ENCODE measurements at places on chromosomes 4 and X.

DNA sequence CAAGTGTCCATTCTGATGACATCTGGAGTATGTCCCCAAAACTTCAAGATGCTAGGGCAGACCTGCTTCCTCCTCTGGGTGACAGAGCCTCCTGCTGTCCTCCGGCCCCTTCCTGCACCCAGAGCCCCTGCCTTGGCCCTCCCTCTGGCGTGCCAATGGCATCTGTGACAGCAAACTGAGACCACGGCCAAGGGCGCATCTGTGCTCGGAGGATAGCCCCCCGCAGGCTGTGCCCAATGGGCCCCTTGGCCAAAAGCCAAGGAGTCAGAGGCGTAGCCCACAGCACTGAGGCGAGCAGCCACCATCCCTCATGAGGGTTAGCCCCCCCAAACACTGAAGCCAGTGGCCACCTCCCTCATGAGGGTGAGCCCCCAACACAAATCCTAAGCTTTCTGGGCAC is 7.9 kb downstream of the LRPAP1 start:
- no peak for DNase-seq

DNA sequence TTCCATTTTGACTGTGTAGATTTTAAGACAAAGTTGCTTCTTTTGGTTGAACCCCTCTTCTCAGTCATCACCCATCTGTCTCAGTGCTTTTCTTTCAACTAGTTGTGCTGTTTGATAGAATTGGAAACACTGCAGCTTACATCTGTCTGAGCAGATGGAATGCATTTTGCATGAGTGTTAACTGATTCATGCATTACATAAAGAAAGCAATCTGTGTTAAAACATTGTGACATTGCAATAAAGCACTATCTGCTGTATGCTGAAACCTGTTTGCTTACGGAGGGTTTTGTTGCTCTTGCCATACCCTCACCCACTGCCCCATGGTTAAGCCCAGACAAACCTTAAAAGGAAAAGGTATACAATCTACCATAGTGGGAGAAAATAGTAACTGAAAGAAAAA is 47.4 kb downstream of the NRK start:
- DNase-seq = no peak

- DNase-seq = no peak
These were observed 477 bp downstream of the FGF5 start for GRCh38 chr4:80266902-80267380.

DNA sequence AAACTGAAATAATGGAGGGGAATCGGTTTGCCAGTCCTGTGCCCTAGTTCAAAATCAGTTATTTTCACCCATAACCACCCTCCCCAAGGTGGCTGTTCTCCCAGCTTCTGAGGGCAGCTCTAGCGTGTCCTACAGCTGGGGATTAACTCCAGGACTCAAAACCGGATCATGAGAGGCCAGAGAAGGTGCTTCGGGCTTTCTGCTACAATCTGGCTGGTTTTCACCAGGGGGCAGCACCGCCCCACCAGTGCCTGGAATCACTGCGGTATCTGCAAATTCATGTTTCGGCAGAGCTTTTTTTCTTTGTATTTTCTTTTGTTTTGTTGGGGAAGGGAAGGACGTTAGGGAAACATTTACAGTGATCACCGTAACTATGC is 28.4 kb downstream of the PDHA1 start:
- no peak for DNase-seq

DNA sequence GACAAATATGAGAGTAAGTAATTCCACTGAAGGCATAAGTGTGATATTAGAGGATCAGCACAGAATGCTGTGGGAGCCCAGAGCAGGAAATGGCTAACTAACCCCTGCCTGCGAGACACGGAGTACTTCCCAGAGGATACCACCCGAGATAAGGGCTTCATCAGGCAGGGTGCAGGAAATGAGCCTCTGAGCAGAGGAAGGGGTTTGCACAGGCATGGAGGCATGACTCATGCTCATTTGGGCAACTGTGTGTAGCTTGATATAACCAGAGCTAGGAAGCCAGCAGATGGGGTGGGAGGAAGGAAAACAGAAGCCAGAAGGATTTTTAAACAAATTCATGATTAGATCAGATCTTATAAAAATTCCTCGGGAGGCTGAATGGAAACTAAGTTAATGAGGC is 70.0 kb upstream of the TSPAN5 start:
- no peak for DNase-seq

DNA sequence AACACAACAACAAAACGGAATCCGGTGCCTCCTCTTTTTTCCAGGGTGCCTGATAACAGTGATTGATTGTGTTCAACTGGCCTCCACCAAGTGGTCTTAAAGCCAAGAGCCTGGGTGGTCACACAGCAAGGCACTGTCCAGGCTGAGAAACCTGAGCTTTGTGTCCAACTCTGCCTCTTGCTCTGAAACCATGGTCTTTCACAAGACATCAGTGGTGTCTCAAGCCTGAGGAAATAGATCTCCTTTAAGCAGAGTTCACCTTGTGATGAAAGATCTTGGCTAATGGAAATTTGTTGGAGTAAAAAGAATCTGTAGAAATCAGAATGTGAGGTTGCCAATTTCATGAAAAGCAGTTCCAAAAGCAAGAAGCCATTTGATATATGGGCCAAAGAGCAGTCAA is 47.3 kb upstream of the ACSL1 start:
- no peak for DNase-seq

GRCh38 chrX:75086731-75087195 is 69.3 kb downstream of the ABCB7 start:
- DNase-seq = no peak

- no peak for DNase-seq
These were observed 738 bp upstream of the HPF1 start for GRCh38 chr4:169758401-169758962.

DNA sequence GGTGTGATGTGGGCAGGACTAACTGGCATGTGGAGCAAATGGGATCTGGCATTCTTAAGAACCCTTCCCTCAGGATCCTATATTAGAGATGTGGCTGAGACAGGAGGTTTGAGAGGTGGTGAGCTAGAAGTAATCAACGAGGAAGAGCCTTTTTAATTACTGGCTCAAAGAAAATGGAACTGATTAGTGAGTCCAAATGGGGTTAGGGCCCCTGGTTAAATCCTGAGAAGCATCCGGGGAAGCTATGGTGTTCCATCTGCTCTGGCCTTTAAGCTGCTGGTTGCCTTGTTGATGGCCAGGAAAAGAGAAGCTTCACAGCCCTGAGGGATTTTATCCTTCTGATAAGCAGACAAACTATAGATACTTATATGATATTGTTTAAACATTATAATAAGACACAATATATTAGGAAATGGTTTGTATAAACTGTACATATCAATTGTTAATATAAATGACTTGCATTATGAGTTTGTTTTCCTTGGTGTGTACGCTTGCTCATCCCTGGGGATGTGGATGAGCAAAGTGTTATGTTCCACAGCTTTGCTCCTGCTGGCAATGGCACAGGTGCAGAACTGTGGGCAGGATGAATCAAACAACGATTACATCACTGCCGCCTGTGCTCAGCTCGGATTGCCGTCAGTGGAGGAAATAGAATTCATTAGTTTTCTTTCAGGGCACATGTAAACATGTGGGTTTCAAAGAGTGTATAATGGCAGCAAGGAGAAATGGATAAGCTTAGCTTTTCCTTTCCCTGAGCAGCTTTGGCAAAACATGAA is 328.6 kb upstream of the ARX start:
- DNase-seq = no peak

DNA sequence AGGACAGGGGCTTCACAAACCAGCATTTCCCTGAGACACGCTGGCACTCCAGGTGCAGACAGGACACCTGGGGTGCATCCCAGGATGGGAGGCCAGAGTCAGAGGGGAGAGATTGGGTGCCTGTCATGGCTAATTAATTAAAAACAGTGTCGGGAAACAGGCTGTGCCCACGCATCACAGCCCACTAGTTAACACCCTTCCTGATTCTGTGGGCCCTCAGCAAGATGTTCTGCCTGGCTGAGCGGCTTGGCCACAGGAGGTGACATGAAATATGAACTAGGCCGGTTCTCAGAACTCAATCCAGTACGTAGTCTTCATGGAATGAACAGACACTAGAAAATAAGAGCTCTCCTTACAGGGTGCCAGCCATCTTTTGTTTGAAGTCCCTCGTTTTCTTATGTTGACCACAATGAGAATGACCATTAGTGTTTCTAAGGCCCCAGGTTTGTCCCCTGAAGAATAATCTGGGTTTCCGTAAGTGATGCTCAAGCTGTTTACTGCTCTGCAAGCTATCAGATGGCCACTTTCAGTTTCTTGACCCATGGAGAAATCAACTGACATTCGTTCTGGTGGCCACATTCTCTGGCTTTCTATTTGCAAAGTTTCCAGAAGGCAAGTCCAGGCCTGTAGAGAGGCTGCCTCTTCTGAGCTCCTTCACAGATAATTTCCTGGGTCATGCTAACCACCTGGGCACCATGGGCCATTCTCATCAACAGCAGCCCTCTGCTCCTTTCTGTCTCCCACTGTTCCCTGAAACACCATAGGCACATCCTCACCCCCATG is 72.3 kb downstream of the SLC34A2 start:
- no peak for DNase-seq

- DNase-seq = no peak
These were observed 28.2 kb upstream of the HUWE1 start for GRCh38 chrX:53714580-53715345.

- no peak for DNase-seq
These were observed 731 bp upstream of the GPC3 start for GRCh38 chrX:133985967-133986683.

DNA sequence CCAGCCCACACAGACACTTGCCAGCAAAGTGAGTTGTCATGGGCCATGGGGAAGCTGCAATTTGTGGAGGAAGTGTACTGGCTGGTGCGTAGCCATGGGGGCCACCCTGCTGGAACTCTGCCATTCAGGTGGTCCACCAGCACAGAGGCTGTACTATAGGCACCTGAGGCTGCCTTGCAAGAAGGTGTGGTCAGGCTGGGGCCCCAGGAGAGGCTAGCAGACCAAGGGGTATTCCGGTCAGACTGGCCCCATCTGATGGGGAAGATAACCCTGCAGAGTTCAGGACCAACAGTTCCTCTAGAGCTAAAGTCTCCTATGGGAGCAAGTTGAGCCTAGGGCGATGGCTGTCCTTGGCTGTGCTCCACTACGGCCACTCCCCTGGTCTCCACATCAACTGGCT is 136.1 kb downstream of the DCAF12L2 start:
- DNase-seq = no peak

DNA sequence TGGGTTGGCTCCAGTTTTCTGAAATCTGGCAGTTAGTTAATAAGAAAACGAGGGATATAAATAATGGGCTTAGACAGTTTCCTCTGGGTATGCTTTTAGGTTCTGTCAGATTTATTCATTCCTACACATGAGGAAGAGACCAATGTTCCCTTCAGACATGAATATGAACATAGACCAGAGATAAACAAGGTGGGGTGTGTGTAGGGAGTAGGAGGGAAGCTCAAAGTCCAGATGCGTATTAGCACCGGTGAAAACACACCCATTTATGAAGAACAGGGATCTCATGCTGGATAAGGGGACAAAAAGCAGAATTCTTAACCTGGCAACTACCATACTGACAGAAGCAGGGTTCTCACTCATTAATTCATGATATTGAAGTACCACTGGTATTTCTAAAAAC is 223.0 kb downstream of the SOWAHB start:
- DNase-seq = no peak

GRCh38 chrX:103101299-103102042 is 8.5 kb upstream of the NXF3 start:
- no peak for DNase-seq

- DNase-seq = no peak
These were observed 121.9 kb downstream of the GASK1B start for GRCh38 chr4:158050942-158051341.

DNA sequence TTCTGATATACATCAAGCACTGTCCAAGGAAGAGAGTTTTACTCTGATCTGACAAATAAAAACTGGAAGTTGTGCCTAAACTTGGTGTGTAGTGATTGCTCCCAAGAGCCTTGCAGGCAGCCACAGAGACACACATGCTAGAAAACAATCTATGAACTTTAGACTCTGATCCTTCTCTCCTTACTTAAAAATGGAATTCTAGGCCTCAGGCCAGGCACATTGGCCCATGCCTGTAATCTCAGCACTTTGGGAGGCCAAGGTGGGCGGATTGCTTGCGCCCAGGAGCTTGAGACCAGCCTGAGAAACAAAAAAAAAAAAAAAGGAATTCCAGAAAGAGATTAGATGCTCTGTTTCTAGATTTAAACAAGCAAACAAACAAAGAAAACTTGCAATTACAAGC is 45.6 kb upstream of the S100G start:
- DNase-seq = no peak

- DNase-seq = no peak
These were observed 186.1 kb downstream of the TMA16 start for GRCh38 chr4:163680386-163681098.

- DNase-seq = no peak
These were observed 21.9 kb downstream of the BMP3 start for GRCh38 chr4:81052119-81053068.

GRCh38 chr4:177901786-177902185 is 459.5 kb upstream of the AGA start:
- no peak for DNase-seq

- no peak for DNase-seq
These were observed 82.5 kb downstream of the CPE start for GRCh38 chr4:165461159-165461821.

DNA sequence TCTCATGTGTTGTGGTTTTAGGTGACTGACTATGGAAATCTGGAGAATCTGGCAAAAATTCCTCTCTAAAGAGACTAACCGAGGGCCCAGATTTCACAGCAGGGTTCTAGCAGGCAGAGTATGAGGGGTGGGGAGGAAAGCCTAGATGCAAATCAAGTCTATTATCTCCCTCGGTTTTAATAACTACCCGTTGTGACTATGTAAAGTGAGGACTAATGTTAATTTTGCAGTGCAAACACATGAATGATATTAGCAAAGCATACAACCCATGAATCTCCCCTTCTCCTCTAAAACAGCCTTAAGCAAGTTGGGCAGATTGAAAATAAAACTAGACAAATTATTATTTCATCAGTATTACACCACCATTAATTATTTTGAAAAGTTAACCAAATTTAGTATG is 131.4 kb downstream of the SLITRK2 start:
- DNase-seq = no peak

- DNase-seq = no peak
These were observed 51.1 kb upstream of the UGT8 start for GRCh38 chr4:114547340-114548134.

GRCh38 chrX:50680990-50681389 is 133.0 kb downstream of the SHROOM4 start:
- DNase-seq = no peak

- no peak for DNase-seq
These were observed 624.6 kb upstream of the TECRL start for GRCh38 chr4:65033899-65034298.

DNA sequence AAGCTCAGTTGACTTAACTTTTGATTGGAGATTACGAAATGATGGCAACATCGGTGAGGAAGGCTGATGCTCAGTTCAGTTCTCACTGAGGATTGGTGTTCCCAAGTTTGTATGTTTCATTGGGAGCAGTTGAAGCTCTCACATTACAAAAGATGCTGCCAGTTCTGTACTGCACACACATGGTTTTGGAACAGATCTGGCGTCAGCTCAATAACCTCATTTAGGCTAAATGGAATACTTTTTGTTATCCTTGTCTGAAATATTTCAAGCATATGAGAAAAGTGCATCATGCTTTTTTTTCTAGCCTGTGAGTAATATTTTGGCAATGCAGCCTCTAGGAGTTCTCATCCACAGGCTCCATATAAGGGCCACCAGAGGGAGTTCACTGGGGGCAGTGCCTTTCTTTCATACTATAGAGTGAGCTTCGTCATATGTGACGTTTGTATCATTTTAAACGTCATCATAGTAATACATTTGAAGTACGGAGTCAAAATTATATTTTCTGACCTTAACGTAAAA is 4.1 kb downstream of the ENPEP start:
- DNase-seq = no peak

GRCh38 chr4:128633067-128633466 is 176.4 kb upstream of the JADE1 start:
- DNase-seq = no peak

GRCh38 chrX:21373637-21374162 is 518 bp upstream of the CNKSR2 start:
- DNase-seq = no peak
